ENCODE measurements at places on chromosomes 2 and 18. TPM values are rescaled to one million over a fixed set of nuclear protein-coding genes. Genes with fewer than 3 reads are reported as not detected.

DNA sequence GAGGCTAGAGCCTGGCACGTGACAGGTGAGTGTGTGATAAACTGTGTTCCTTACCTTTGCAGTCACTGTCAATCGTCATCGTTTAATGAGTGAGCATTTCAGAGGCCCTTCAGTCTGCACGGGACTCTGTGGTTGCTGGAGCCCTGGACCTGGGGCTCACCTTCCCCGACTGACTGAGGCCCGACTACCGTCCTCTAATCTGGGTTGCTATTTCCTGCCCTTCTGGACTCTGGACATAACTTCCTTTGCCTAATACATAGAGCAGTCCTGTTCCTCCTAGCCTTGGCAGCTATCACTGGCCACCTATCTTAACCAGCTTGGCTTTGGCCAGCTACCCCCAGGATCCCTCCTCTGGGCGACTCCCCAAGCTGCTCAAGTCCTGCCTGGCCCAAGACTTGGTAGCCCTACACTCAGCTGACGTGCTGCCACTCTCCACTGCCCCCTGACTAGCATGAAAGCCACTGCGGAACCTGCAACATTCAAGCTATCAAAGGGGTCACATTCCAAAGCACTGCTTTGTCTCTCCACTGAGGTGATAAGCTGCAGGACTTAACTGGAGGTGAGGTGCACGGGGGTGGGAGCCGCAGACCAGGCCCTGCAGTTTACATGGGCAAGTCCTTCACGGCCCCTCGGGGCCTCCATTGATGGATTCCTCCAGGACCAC, 11.1 kb upstream of the RAB17 start:
- H3K27ac ChIP-seq = no peak overlapping the region
- peaks cover 20% of the 10 kb centered on the region for H3K4me1 ChIP-seq
- no peaks in the 10 kb centered on the region for H3K27me3 ChIP-seq
- DNase-seq = no peak

GRCh38 chr2:25331686-25332365, 9.9 kb downstream of the DNMT3A start:
- H3K4me1 ChIP-seq = peaks cover 30% of the 10 kb centered on the region
- H3K36me3 ChIP-seq = no peaks in the 10 kb centered on the region
- H3K27ac ChIP-seq = no peak overlapping the region

- no peaks in the 10 kb centered on the region for H3K36me3 ChIP-seq
- H3K27me3 ChIP-seq = no peaks in the 10 kb centered on the region
- H3K27ac ChIP-seq = no peak overlapping the region
- no peaks in the 10 kb centered on the region for H3K4me1 ChIP-seq
- no peak overlapping the region for H3K4me3 ChIP-seq
These were observed 11.5 kb downstream of the LRRTM1 start for GRCh38 chr2:80293039-80293438.

ADRA2B gene
- total RNA-seq = 0.07 TPM

GCA gene
- 15.2 TPM for total RNA-seq

C1QL2 gene
- total RNA-seq = not detected
